ENCODE measurements at places on chromosomes 6 and 20.

GRCh38 chr20:14414560-14414959 lies 77.1 kb upstream of the FLRT3 start:
- no peak for DNase-seq

GRCh38 chr6:104459543-104459942 lies 400.2 kb downstream of the HACE1 start:
- DNase-seq, result no peak

- DNase-seq, result no peak
These were observed 120.0 kb upstream of the AKIRIN2 start for GRCh38 chr6:87822011-87822410.

DNA sequence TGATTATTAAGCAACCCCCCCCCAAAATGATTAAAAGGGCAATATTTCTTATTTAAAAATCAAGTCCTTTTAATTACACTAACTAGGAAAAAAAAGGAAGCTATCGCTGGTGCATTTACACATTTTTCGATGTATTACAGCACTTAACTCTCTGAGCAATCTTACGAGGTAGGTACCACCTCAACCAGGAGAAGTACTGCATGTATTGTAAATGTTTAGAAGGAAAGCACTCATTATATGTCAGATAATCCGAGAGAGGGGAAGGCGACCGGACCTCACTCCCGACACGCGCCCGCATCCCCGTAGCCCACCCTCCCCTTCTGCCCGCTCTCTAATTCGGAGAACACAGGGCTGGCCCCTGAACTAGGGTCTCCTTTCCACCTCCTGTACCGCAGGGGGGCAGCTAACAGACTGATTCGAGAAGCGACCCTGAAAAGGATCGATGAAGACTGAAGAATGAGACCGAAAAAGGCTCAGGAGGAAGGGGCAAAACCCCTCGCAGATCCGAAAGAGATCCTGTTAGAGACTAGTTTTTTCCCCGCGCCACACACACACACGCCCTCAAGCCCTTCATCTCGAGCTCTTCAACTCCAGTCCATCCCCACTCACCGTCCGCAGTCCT lies 337 bp downstream of the ESF1 start:
- DNase-seq, result no peak

DNA sequence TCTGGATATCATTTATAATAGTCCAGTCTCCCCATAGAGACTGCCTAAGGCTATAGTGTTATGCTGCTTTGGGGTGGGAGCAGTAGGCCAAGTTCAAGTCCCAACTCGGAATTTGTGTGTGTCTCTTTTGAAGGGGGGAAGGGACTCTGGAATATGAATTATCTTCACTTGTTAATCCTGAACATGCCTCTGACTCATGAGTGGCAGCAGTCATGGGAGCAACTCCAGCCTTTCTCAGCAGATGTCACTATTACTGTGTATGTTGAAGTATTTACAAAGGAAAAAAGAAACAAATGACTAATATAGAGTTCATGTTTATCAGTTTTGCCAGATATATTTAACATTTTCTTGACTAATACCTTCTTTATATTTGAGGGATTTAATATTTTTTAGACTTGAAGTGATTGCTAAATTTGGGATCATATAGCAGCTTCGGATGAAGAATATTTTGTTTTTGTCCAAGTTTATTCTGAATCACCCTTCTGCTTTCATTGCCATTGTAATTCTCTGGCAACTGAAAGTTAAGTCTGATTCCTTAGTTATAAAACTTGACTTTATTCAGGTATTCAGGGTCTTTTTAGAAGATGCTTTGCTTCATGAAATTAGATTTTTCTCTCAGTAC lies 23.4 kb downstream of the FAM217A start:
- DNase-seq, result no peak

DNA sequence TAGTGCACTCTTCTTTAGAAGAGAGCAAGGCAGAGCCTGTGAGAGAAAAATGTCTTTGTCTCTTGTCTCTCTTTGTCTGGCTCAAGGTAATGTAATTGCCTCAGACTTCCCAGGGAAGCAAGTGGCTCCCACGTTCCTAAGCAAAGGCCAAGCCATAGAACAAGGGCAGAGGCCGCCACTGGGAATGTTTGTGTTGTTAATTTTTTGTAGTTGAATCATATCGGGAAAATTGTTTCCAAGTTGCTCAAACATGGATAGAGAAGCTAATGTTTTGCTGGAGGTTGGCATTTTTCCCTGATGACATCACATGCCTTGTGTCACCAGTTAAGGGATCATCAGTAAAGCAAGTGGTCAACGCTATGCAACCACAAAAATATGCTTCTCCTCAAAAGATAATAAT lies 211.5 kb upstream of the FOXA2 start:
- DNase-seq, result no peak

DNA sequence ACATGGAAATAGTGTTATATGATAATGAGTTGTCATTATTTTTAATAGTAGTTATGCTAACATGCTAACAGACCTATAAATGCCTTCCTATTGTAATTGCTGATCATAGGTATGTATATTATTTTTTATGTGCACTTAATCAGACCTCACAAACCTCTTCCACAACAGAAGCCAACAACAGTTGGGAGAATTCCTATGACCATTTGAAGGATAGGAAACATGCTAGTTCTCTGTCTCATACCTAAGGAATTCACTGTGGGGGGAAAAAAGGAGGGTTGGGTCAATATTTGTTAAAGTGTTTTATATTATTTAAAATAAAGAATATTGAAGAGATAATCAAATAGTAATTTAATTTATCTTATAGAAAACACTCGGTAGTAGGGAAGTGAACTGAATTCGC lies 990.9 kb downstream of the EPHA7 start:
- DNase-seq, result no peak

DNA sequence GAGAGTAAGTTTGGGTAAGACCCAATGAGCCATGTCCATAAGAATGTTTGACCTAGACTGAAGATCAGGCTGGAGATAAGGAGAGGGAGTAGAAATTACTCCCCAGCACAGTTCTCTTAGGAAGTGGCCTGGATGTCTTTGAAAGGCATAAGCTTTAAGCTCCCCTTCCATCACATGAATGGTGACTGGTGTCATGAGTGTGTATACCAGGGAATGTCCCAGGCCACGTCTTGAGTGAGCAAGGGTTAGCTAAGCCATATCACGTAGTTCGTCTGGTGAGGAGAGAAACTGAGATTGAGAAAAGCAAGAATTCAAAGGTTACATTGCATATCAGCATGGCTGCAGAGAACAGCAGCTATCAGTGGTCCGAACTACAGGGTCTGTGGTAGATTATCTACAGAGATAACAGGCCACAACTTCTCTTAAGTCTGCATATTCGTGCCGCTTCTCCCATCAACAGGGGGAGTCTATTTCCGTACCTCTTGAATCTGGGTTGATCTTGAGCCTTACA lies 60.1 kb upstream of the BMP2 start:
- DNase-seq, result no peak

GRCh38 chr6:23875006-23875405 lies 251.0 kb upstream of the NRSN1 start:
- no peak for DNase-seq

GRCh38 chr6:40244699-40245098 lies 310.4 kb upstream of the MOCS1 start:
- no peak for DNase-seq

DNA sequence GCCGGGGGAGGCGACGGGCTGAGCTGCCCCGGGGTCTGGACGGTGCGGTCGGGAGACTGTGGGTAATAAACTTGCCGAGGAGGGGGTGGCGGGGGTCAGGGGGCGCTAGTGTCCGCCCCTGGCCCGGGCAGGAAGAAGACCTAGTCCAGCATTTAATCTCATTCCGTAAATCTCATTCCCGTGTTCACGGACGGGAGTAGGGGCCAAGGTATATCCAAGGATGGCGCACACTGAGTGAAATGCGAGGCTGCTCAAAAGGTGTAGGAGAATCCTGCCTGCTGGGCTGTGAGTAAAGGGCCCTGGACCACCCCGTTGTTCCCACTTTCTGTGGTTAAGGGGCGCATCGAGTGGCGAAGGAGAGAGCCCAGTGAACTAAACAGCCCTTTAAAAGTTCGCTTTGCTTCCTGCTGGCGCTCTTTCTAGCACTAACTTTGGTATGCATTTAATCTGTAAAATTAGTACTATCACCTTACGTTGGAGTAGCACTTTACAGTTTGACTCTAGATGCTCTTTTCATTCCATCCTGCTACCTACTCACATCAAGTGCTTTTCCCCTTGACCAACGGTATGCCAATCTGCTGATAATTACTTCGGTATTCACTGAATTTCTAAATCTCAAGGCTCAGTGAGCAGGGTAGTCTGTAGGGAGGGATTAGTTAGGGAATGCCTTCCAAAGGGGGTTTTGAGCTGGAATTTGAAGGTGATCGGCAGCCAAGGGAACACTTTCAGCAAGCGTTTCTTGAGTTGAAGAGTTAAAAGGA lies 730 bp downstream of the PARD6B start:
- no peak for DNase-seq

DNA sequence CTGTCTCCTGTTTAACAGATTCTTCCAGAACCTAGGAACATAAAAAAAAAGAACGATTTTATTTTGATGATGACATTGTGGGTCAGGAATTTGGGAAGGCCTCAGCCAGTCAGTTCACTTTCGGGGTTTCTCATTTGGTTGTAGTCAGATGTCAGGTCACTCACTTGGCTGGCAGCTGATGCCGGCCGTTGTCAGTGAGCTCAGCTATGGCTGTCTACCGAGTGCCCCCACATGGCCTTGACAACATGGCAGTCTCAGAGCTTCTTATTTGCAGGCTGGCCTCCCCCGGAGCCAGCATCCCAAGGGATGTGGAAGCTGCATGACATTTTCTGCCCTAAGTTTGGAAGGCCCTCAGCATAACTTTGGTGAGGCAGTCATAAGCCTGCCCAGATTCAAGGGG lies 11.5 kb downstream of the RNF217 start:
- no peak for DNase-seq

GRCh38 chr6:44481056-44481455 lies 93.5 kb downstream of the CDC5L start:
- no peak for DNase-seq

DNA sequence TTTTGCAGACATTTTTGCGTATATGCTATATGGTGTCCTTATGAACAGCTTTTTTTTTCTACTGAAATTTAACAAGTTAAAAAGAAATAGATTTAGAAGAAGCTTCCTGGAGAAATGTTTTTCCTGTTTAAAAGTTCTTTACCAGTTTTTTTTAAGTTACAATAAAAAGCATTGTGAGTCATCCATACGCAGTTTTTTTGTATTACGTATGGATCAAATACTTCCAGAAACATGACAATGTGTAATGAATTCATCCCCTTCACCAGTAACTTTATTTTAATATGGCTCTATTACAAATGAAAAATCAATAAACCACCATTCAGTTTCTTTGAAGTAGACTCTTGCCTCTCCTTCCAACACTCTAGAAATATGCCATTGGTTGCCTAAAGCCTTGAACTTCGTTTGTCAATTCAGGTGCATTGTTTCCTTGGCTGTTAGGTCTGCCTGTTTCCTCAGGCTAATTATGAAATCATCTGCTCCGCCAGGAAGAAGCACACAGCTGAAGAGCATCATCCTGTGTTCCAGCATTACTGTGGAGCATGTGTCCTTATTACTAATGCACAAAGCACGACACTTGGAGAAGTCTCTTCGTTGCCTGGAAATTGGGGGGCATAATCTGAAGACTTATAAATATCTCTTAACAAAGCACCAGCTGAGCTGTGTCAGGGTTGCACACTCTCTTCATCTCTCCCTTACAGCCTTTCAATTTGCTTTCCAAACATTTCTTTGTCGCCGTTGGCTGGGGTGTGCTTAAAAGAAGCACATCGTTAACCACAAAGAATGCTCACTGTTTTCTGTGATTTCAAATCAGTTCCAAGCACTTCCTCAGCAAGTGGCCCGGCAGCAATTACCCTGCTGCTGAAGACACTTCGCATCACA lies 9.6 kb downstream of the MOXD1 start:
- DNase-seq, result no peak

Measured in neural crest cell (in vitro differentiated cells).